ENCODE measurements at places on chromosomes 4 and X.

GRCh38 chr4:172648471-172648870, 520.1 kb upstream of the GALNT7 start:
- H3K27me3 ChIP-seq = no peaks in the 10 kb centered on the region
- no peak overlapping the region for H3K27ac ChIP-seq
- no peaks in the 10 kb centered on the region for H3K4me1 ChIP-seq
- no peaks in the 10 kb centered on the region for H3K36me3 ChIP-seq
- H3K4me3 ChIP-seq = no peak overlapping the region

GRCh38 chr4:59762344-59762743, 1437.8 kb upstream of the ADGRL3 start:
- no peaks in the 10 kb centered on the region for H3K4me1 ChIP-seq
- H3K4me3 ChIP-seq = no peak overlapping the region
- H3K36me3 ChIP-seq = no peaks in the 10 kb centered on the region
- H3K27ac ChIP-seq = no peak overlapping the region

DNA sequence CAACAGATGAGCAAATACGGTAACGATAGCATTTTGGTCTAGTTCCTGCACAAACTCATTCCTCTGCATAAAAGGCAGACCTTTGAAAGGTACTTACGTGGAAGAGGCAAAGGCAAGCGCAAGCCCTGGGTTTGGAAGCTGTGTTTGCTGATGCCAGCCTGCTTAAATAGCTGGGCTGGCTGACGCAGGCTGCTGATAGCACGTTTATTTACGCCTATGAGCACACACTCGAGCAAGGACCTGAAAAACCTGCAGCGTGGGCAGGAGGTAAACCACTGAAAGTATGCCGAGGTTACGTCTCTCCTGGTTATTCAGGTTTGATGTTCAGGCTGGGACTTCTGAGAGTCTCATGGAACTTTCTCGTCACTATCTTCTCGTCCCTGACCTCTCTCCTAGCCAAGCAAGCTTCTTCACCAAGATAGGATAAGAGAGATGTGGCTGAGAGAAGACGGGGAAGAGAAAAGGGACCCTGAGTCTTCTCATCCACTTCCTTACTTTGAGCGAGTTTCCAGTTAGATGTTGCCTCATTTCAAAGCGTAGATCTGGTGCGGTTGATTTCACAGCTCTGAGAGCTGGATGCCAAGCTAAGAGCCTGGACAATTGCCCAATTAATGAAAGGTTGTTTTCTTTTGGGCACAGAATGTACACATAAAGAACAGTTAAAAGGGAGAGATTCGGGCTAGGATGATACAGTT, at the start of gene HOPX:
TSS of gene HOPX (minus strand) at position 139 of the 695 bp plus-strand sequence. CDS start 23,480 bp downstream, outside the sequence.
- no peak for DNase-seq
- peak within 1 kb of the TSS; percentile 4 for H3K4me3 ChIP-seq

GRCh38 chr4:83644677-83645659, 109.1 kb downstream of the GPAT3 start:
- no peak overlapping the region for H3K4me3 ChIP-seq
- no peaks in the 10 kb centered on the region for H3K36me3 ChIP-seq
- H3K27me3 ChIP-seq = no peaks in the 10 kb centered on the region
- no peak overlapping the region for H3K27ac ChIP-seq
- no peaks in the 10 kb centered on the region for H3K4me1 ChIP-seq
- no peak for DNase-seq

DNA sequence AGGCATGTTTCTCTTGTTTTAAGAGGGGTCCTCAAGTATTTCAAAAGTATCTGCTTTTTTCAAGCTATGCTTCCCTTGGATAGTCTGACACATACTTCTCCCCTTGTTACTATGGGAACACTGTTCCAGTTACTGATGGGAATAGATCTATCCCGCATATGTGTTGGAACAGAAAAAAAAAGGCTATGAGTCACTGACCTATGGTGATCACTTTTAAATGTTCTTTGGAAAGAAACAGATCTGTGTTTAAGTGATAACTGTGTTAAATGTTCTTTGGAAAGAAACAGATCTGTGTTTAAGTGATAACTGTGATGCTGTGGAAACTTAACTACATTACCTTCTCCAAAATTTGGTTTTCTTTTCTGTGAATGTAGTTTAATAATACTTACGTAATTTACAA, 303.2 kb downstream of the TEX13C start:
- no peaks in the 10 kb centered on the region for H3K4me1 ChIP-seq
- no peak overlapping the region for H3K4me3 ChIP-seq
- H3K36me3 ChIP-seq = no peaks in the 10 kb centered on the region
- DNase-seq = no peak

- H3K36me3 ChIP-seq = no peaks in the 10 kb centered on the region
- no peak for DNase-seq
- no peak overlapping the region for H3K4me3 ChIP-seq
- no peak overlapping the region for H3K27ac ChIP-seq
Observed at GRCh38 chr4:41285202-41285863, 28.6 kb downstream of the UCHL1 start.

DNA sequence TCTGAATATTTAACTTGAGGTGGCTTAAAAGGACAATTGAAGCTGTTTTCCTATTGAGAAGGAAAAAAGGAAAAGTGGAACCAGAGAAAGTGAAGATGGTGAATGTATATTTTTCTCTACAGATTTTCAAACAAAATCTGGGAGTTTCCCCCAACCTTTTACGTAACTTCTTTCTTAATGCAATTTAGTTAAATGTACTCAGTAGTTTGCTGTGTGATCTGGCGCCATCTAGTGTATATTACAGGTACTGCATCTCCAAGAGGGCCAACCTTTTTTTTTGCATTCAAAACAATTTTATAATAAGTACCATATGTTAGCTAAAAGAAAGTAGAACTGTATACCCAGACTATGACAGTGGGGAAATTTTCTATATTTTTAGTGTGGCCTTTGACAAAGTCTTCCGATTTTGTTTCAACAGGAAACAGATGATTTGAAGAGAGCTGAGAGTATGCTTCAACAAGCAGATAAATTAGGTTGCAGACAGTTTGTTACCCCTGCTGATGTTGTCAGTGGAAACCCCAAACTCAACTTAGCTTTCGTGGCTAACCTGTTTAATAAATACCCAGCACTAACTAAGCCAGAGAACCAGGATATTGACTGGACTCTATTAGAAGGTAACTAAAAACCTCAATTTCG, 82.0 kb downstream of the PLS3 start:
- H3K36me3 ChIP-seq = no peaks in the 10 kb centered on the region
- H3K27ac ChIP-seq = peak overlapping the region; percentile 54
- no peak for DNase-seq
- H3K27me3 ChIP-seq = no peaks in the 10 kb centered on the region
